Endodermal cell (in vitro differentiated cells): ENCODE measurements at places on chromosomes 6 and 20. TPM values are rescaled to one million over a fixed set of nuclear protein-coding genes. Genes with fewer than 3 reads are reported as not detected.

DNA sequence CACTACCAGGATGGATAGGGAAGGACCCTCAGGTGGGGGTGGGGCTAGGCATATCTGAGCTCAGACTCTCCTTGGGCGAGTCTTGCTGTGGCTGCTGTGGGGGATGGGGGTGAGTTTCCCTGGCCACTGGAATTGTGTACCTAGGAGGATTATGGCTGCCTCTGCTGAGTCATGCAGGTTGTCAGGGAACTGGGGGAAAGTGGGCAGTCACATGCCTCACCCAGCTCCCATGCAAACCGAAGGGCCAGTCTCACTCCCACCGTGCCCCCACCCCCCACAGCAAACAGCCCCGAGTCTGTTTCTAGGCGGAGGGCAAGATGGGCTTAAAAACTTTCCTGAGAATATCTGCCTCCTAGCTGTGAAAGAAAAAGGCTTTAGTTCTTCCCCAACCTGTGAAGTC, 210.3 kb upstream of the FERMT1 start:
- no peak overlapping the region for H3K27ac ChIP-seq
- no peaks in the 10 kb centered on the region for H3K36me3 ChIP-seq
- H3K27me3 ChIP-seq: no peaks in the 10 kb centered on the region
- peaks cover 4% of the 10 kb centered on the region for H3K4me1 ChIP-seq
- no peak overlapping the region for H3K4me3 ChIP-seq

DNA sequence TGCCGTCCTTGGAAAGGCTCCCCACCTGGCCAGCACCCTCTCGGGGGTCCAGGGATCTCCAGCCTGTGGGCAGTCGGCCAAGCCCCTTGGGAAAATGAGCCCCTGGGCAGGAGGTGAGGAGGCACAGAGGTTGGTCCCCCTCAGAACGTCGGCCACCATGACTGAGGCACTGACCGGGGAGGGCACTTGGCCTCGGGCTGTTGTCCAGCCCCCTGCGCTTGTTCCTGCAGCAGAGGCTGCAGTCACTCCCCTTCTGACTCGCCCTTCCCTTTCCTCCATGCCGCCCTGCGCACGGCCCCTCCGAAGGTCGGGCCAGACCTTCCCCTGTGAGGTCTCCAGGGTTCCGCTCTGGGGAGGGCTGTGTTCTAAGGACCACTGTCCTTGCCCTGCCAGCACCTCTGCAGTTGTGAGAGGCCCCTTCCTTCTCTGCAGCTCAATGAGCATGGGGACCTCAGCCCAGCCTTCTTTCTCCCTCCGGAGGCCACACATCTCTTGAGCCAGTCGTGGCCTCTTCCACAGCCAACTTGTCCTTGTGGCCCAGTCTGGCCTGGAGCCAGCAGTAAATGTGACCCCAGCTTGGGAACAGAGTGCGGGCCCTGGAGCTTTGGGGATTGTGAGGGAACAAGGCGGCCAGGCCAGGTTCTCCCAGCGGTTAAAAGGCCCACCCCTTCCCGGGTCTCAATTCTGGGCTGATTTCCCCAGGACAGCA, 195.5 kb downstream of the DLL1 start:
- no peak overlapping the region for H3K4me3 ChIP-seq
- peak; percentile 33 for DNase-seq
- no peaks in the 10 kb centered on the region for H3K27me3 ChIP-seq
- H3K27ac ChIP-seq: no peak overlapping the region
- H3K4me1 ChIP-seq: no peaks in the 10 kb centered on the region

- no peak overlapping the region for H3K4me3 ChIP-seq
- no peak overlapping the region for H3K27ac ChIP-seq
- no peaks in the 10 kb centered on the region for H3K27me3 ChIP-seq
These were observed 13.2 kb downstream of the LCA5 start for GRCh38 chr6:79524065-79524464.

GRCh38 chr6:69019832-69020231, 384.8 kb downstream of the ADGRB3 start:
- H3K4me1 ChIP-seq: no peaks in the 10 kb centered on the region
- H3K27ac ChIP-seq: no peak overlapping the region
- no peak overlapping the region for H3K4me3 ChIP-seq

The PAK5 gene
- 0.32 and 0.42 TPM in 2 replicates for total RNA-seq

The EYS gene
- 0.47 and 0.70 TPM in 2 replicates for total RNA-seq

- H3K4me1 ChIP-seq: no peaks in the 10 kb centered on the region
- H3K27ac ChIP-seq: no peak overlapping the region
- no peaks in the 10 kb centered on the region for H3K27me3 ChIP-seq
- no peak overlapping the region for H3K4me3 ChIP-seq
These were observed 1.3 kb upstream of the VNN1 start for GRCh38 chr6:132715204-132715603.

DNA sequence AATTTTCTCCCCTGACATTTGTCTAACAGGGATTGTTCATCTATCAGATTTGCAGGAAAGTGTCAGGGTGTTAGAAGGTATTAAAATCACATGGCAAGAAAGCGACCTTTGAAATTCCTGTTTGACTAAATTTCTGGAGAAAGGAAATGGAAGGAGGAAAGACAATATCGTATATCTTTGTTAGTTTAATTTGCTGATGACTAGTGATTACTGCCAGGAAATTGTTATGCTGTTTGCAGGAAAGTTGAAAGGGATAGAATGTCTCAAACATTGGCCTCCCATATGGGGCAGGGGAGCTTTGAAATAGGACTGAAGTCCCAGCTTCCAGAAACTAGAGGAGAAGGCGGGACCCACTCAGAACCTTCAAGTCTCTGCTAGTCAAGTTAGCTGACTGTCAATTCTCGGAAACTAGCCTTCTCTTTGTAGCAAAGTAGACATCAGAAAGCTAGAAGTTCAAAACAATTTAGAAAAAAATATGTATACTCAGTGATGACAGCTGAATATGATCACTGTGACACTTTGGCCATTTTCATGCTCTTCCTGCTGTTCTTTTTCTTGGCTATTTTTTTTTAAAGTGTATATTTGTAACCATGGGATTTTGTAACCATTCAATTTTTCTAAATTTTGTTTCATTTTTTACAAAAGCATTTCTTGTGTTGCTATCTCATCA, 53.4 kb upstream of the RALGAPA2 start:
- no peak overlapping the region for H3K4me3 ChIP-seq
- H3K27me3 ChIP-seq: no peaks in the 10 kb centered on the region
- no peaks in the 10 kb centered on the region for H3K4me1 ChIP-seq

The PHACTR1 gene
- 6.3 and 9.9 TPM in 2 replicates for total RNA-seq

DNA sequence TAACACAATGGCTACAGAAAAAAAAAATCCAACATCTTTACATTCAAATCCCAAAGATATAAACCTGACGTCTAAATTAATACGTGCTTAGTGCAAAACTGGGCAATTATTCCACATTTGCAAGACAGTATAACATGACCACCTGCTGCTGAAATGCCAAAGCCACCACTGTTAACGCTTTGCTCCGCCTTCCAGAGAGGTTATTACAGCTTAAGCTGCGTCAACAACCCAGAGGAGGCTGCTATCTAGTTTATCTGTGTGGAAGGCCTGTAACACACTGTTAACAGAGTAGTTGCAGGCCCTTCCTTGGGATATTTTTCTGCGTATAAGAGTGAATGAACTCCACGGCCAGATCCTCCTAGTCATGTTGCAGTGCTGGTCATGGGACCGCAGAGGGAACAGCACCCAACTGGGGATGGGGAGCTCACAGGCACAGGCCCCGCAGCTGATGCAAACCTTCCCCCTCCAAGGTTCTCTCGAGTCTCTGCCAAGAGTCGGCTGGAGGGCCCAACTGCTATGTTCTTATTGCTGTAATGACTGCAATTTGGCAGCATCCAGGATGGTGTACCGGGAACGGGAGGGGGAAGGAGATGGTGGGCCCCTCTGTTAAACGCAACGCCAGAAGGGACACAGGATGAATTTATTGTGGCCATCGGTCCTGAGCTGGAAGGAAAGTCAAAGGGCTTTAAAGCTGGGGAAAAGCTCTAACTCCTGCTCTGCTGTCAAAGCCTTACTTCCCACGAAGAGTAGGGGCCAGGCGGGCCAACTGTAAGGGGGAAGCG, 993 bp upstream of the NCOA7 start:
- peak; percentile 77 for DNase-seq
- H3K27me3 ChIP-seq: no peaks in the 10 kb centered on the region
- H3K27ac ChIP-seq: peak overlapping the region; percentile 50
- H3K4me3 ChIP-seq: peak overlapping the region; percentile 90
- H3K4me1 ChIP-seq: peaks cover 7% of the 10 kb centered on the region
- H3K36me3 ChIP-seq: no peaks in the 10 kb centered on the region

The CALHM4 gene
- total RNA-seq: not detected in 2 replicates

The CNR1 gene
- total RNA-seq: 10.8 and 12.2 TPM in 2 replicates

DNA sequence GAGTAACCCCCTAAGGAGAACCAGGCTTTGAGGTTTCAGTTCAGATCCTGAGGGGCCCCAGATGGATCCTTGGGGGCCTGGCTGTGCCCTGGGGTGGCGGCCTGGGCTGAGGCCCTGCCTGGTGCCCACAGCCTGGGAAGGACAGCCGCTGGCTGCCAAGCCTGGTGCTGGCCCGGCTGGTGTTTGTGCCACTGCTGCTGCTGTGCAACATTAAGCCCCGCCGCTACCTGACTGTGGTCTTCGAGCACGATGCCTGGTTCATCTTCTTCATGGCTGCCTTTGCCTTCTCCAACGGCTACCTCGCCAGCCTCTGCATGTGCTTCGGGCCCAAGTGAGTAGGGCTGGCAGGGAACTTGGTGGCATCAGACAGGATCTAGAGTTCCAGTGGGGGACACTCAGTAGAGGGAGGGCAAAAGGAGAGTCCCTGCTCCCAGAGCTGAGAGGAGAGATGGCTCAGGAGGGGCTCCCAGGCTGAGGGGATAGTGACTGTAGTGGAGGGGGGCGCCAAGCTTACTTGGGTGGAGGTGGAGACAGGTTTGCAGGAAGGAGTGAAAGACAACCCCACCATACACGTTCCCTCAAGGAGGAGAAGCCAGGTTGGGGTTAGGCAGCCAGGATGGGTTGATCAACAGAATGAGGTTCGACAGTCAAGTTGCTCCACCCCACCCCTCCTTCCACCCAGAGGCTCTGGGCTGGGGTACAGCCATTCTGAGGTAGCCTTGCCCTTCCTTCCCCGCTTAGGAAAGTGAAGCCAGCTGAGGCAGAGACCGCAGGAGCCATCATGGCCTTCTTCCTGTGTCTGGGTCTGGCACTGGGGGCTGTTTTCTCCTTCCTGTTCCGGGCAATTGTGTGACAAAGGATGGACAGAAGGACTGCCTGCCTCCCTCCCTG, 9.5 kb downstream of the SLC29A1 start:
- H3K27ac ChIP-seq: no peak overlapping the region
- peaks cover 11% of the 10 kb centered on the region for H3K4me1 ChIP-seq
- peaks cover 13% of the 10 kb centered on the region for H3K36me3 ChIP-seq
- H3K27me3 ChIP-seq: no peaks in the 10 kb centered on the region
- no peak for DNase-seq
- no peak overlapping the region for H3K4me3 ChIP-seq

The PRDM13 gene
- total RNA-seq: 0.07 and 0.09 TPM in 2 replicates

DNA sequence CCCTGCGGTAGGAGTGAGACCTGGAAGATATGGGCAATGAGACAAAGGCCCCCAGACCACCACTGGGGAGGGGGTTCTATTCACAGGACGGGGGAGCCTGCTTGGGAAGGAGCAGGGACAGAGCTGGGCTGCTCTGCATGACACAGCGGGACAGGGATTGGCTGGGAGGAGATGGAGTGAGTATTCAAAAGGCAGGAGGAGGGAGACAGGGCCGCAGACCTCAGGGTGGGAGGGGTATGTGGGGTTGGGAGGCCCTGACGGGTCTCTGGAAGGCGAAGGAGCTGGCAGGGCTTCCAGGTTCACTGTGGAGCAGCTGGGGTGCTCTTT, 60.8 kb upstream of the RPS6KA2 start:
- peak overlapping the region; percentile 8 for H3K27ac ChIP-seq
- H3K4me1 ChIP-seq: peaks cover 5% of the 10 kb centered on the region
- no peaks in the 10 kb centered on the region for H3K36me3 ChIP-seq
- peak; percentile 79 for DNase-seq

The ELOVL5 gene
- 95.5 and 103 TPM in 2 replicates for total RNA-seq

DNA sequence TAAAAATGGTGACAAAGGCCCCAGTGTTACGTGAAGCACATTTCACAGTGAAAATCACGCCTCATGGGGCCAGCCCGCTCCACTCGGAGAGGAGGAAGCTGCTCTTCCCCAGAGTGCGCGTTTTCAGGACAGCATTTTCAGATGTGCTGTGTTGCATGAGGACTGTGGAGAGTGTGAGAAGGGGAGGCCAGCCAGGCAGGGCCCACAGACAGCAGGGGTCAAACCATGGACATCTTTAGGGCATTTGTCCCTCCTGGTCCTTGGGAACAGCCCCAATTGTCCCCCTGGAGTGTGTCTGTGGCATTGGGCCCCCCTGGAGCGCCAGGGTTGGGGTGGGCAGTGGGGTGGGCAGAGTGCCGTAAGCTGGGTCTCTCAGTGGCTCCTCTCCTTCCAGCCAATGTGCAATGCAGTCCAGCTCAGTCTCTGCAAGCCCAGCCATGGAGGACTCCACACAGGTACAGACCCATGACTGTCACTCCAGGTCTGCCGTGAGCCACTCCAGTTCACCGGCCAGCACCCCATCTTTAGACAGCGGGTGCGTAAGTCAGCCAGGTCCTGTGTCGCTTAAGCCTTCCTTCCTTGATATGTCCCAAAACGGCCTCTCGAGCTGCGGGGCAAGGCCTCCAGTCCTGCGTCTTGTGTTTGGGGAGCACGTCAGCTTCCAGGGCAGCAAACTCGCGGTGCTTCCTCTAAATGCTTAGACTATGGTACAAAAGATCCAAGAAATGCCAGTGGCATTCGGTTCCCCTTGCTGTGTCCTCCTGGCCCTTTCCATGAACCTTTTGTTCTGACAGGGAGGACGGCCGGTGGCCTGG, 159.3 kb upstream of the AFDN start:
- no peaks in the 10 kb centered on the region for H3K36me3 ChIP-seq
- no peak overlapping the region for H3K27ac ChIP-seq
- H3K4me1 ChIP-seq: no peaks in the 10 kb centered on the region
- DNase-seq: no peak

The SLC22A7 gene
- total RNA-seq: not detected in 2 replicates

The NMBR gene
- total RNA-seq: 0.23 TPM in 1 of 2 replicates, not detected in the other

DNA sequence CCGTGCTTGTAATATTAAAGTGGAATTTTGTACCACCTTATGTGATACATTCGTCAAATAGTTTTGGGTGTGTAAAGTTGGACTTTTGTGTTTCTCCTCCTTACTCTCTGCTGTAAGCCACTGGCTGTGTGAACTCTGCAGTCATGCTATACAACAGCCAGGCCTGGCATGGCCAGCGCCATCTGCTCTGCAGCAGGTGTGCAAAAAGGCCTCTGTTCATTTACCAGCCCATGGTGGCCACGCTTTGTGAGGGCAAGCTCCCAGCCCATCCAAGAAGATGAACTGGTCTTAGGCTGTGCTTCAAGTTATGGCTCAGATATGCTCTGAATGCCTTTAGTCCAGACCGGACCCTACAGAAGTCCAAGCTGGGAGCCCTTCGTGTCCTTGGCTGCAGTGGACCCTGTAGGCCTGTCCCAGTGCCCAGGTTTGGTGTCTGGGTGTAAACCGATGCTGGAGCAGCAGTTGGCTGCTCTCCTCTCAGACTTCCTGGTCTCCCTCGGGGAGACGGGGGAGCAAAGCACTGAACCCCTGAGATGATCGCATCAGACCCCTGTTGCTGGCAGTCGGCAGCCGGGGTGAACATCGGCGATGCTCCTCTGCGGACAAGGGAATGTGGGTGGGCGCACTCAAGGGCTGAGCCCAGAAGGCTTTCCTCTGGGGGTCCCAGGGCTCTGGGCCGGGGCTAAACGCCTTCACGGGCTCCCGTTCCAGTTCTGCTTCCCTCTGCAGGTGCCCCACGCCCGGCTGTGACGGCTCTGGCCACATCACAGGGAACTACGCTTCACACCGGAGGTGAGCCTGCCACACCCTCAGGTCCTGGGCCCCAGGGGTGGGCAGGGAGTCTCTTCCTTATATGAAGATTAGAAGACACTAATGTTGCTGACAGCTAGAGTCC, 28.6 kb upstream of the PCMTD2 start:
- H3K36me3 ChIP-seq: no peaks in the 10 kb centered on the region
- no peak overlapping the region for H3K27ac ChIP-seq
- peaks cover 13% of the 10 kb centered on the region for H3K4me1 ChIP-seq
- no peak overlapping the region for H3K4me3 ChIP-seq

The SMOC2 gene
- 0.20 and 0.45 TPM in 2 replicates for total RNA-seq

The SLC17A3 gene
- total RNA-seq: not detected in 3 replicates
